Head of caudate nucleus (tissue), 42 donors: ENCODE measurements at places on chromosomes 5 and 9.
A peak's percentile ranks its signal among the peaks of the same experiment; 100 is the strongest.

GRCh38 chr5:78521455-78521854 lies 127.1 kb downstream of the LHFPL2 start:
- DNase-seq = no peak

DNA sequence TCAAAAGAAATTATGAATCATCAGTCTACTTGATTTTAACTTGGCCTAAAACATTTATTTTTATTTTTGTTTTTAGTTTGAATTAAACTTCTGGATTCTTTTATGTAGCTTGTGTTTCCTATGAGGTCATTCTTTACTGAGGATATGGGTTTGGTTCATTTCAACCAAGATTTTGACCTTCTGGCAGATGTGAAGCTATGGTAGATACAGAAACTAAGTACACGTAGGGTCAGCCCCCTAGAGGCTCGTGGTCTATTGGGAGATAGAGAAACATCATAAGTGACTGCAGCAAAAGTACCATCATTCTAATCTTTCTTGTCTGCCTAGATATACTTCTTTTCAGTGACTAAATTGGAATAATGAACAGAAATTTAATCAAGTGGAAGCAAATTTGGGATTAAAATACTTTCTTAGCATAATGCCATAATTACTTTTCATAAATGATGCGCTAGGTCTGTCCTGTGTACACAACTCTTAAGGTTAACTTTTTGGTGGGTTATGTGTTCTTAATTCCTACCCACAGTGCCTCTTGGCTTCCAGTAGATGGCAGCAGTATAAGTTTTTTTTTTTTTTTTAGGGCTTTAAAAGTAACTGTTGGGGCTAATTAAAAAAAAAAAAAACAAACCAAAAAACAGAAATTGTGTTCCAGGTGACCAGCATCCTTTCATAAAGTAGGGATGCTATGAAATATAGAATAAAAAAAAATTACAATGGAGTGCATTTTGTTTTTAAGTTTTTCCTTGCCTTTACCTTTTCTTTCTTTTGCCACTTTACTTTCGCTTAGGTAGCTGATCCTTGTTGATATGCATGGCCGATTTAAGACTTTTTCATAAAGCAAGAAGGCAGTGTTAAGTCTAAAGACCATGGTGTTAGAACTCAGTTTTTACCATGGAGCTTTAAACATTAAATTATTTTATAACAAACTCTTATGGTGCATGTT lies 49.9 kb downstream of the LRRTM2 start:
- no peak for DNase-seq

DNA sequence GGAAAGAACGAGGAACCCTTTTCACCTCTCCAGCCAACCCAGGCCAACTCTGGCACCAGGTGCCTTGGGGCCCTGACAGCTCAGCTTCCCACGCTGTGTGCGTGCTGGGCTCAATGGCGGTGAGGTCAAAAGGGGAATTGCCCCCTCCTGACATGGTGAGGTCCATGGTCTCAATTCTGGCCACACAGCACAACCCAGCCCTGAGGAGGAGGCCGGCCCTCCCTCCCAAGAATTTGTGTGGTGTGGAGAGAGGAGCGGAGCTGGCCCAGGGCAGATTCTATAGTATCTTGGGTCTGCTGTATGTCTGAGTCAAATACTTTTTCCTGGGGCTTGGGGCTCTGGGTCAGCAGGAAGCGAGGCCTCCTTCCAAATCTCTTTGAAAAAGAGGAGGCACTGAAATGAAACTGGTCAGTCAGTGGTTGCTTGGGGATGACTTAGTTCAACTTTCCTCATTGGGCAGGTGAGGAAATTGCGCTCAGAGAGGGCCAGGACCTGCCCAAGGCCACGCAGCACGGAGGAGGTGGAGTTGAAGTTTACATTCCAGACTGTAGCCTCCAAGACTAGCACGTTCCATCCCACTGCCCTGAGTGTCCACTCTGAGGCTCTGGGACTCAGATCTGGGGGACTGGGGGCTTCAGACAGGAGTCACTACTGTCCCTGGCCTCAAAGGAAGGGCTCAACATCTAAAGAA lies 15.6 kb downstream of the COL27A1 start:
- DNase-seq = no peak

- no peak for DNase-seq
Observed at GRCh38 chr9:17589771-17590170, 10.9 kb downstream of the SH3GL2 start.

DNA sequence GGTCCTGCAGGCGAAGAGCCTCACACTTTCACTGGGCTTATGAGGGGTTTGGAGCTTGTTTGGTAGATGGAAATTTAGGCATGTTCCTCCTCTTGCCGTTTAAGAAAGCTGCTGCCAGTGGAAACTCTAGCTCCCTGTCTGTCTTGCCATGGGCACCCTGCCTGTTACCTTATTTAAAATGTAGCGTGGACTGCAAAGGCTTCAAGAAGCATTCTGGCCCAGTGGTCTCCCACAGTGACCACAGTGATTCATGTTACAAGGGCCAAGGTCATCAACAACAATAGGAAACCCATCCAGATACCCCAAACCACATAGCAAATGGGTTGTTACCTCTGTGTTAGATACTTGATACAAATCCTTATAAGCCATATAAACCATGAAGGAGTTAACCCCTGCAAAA lies 96.6 kb downstream of the DPYSL3 start:
- DNase-seq = no peak

- DNase-seq = no peak
Observed at GRCh38 chr5:92890841-92891244, 690.2 kb downstream of the NR2F1-AS1 start.

GRCh38 chr5:137743031-137743640 lies 7.2 kb upstream of the KLHL3 start:
- DNase-seq = peak; percentile 56

- no peak for DNase-seq
Observed at GRCh38 chr5:100560860-100561259, 25.7 kb downstream of the FAM174A start.

- DNase-seq = no peak
Observed at GRCh38 chr5:103397739-103398581, 139.4 kb downstream of the MACIR start.

DNA sequence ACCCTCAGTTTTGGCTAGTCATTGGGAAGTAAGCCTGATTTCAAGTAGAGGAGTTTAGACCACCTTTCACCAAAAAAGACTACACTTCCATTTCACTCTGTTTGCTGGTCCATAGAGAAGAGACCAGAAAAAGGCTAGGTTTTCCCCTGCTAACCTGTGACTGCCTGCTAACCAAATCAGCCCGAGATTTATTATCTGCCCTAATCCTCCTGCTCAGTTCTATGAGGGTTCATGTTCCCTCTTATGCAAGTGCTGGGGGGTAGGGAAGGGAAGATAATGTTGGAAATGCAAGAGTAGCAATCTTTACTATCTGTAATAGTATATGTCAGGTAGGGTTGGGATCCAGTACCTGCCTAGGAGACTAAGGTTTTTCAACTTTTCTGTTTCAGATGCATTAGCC lies 51.6 kb upstream of the CCNG1 start:
- DNase-seq = no peak

- no peak for DNase-seq
Observed at GRCh38 chr5:43613370-43613769, 10.4 kb downstream of the NNT start.

GRCh38 chr5:14217587-14217986 lies 74.4 kb downstream of the TRIO start:
- no peak for DNase-seq

- DNase-seq = no peak
Observed at GRCh38 chr9:112048924-112049691, 126.0 kb downstream of the SUSD1 start.

DNA sequence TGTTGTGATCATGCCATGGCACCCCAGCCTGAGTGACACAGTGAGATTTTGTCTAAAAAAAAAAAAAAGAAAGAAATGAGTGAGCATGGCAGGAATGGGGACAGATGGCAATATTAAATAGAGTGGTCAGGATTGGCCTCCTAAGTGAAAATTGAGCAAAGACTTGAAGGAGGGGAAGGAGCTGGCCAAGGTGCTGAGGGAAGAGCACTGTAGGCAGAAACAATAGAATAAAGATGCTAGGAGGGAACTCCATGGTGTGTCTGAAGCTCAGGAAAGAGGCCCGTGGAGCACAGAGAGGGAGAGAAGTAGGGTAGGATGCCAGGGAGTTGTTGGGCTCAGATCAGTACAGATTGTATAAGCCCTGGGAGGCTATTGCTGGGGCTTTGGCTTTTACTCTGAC lies 64.4 kb upstream of the PCAT7 start:
- no peak for DNase-seq

- DNase-seq = peak; percentile 82
Observed at GRCh38 chr5:172820046-172820767, 13.8 kb upstream of the ERGIC1 start.

- no peak for DNase-seq
Observed at GRCh38 chr5:140267559-140268018, 35.3 kb downstream of the PFDN1 start.

GRCh38 chr5:39197556-39197955 lies 21.8 kb downstream of the FYB1 start:
- no peak for DNase-seq

DNA sequence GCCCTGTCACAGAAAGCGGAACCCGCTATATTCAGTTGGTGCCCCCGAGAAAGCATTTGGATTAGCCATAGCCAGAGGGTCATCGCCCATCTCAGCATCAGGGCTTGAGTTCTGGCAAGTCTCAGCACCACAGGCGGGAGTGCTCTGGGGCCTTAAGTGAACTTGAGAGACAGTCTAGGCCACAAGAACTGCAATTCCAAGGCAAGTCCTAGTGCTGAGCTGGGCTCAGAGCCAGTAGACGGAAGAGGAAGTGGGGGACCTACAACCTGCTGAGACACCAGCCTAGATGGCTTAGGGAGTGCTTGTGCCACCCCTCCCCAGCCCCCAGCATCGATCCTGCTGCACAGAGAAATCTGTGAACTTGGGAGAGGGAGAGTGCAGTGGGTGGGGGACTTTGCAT lies 594.9 kb downstream of the CCDC171 start:
- DNase-seq = no peak

DNA sequence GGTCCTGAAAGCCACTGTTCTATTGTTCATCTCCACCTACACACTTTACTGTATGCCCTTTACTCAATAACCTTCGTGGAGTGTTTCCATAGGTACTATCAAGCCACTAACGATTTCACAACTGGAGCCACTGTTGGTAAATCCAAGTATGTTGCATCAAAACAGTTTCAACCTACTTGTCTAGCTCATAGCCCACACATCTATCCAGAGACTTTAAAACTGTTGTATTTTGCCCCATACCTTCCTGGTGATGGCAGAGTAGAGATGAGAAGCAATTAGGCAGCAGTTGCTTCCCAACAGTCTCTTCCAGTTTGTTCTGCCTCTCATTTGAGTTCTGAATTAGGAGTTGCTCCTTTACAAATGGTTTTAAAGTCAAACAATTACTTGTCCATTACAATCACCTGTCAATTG lies 607 bp downstream of the FAXDC2 start:
- no peak for DNase-seq

- DNase-seq = no peak
Observed at GRCh38 chr5:93503598-93504067, 77.4 kb downstream of the NR2F1-AS1 start.

DNA sequence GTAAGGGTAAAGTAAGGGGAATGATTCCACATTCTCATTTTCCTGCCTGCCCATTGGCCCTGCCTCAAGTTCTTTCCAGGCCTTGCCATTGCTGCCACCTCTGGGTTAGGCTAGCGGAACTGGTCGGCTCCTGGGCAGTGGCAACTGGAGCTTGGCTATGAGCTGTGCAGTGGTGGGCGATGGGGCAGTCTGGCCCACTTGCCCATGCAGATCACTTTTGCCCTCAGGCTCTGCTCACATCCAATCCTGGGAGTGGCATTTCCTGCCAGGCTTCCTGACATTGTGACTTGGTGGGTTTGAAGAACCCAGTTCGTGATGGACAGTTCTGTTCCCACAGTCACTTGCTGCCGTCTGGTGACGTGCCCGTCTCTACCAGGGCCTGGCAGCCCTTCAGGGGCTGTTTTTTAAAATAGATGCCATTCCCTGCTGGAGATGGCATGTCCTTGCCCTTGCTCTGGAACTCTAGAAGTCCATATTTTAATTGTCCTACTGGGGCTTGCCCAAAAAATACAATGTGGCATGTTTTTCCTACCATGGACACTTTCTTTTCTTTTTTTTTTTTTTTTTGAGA lies 86.1 kb downstream of the FGF18 start:
- DNase-seq = no peak

GRCh38 chr9:128928624-128929023 lies 7.8 kb downstream of the PHYHD1 start:
- DNase-seq = no peak

GRCh38 chr5:88782571-88782970 lies 100.4 kb downstream of the MEF2C start:
- no peak for DNase-seq

GRCh38 chr5:159619826-159620225 lies 289.5 kb upstream of the IL12B start:
- DNase-seq = no peak

GRCh38 chr9:69987457-69987856 lies 56.2 kb upstream of the MAMDC2 start:
- DNase-seq = no peak

DNA sequence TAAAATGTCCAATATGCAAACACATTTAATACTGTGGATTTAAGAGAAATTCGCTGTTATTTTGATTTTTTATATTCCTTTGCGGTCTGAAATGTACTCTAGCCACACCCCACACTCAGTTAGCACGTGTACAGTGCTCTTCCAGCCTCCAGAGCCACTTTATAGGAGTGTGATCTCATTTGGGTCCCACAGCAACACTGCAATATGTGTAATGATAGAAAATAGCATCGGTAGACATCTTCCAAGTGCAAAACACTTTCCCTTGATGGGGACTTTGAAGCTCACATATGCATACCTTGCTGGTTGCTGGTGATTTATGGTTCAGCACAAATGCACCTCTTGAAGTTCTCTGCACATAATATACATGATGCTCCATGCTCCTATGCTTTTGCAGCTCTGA lies 148.3 kb downstream of the GAS1 start:
- DNase-seq = no peak

DNA sequence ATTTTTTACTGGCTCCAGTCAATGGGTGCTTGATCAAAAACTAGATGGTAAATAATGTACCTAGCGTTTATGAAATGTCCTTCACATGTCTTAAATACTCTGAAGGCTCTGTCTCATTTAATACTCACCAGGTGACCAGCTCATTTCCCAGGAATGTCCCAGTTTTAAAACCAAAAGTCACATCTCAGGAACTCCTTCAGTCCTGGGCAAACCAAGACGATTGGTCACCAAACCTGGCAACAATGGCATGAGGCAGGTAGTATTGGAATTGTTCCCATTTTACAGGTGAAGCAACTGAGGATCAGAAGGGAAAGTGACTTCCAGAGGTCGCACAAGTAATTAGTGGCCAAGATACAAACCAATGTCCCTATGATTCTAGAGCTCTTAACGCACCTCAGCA lies 27.7 kb downstream of the SMIM23 start:
- no peak for DNase-seq

GRCh38 chr5:93101661-93102060 lies 479.4 kb downstream of the NR2F1-AS1 start:
- no peak for DNase-seq

- DNase-seq = no peak
Observed at GRCh38 chr5:94396687-94397086, 221.7 kb downstream of the KIAA0825 start.

GRCh38 chr5:151886546-151887275 lies 37.9 kb downstream of the GLRA1 start:
- DNase-seq = no peak
